ENCODE measurements at places on chromosomes 2 and 18.

DNA sequence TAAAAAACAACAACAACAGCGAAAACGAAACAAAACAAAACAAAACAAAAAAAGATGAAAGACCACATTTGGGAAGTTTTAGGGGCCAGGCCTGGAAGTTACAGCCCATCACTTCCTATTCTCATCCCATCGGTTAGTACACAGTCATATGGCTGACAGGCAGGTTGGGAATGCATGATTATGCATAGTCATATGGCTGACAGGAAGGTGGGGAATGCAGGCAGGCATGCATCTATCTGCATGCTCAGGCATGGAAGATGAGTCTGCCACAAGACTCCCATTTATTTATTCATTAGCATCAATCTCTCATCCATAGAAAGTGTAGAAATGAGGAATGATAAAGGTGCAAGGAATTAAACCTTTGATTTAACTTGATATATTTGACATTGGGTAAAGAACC lies 325.3 kb upstream of the MEX3C start:
- DNase-seq = no peak

- DNase-seq = no peak
These were observed 51.8 kb downstream of the MERTK start for GRCh38 chr2:111950236-111950635.

DNA sequence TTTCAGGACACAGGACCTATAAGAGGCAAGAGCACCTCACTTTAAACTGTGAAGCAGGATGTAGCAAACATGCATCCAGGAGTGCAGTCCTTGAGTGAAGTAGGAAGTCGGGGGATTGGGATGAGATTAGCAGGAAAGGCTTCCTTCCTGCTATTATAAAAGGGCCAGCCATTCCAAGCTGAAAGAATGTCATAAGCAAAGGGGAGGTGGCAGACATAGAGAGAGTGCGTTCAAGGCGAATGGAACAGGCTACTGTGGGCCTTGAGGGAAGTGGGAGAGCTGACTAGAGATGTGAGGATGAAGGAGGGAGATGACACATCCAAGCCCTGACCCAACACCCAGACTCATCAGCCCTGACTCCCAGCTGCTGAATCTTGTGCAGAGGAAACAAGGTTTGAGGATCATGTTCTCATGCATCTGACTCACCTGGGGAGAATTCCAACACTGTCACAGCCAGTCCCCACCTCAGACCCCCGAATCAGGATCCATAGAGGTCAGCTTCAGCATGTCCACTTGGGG lies 63.9 kb downstream of the GYPC start:
- no peak for DNase-seq

DNA sequence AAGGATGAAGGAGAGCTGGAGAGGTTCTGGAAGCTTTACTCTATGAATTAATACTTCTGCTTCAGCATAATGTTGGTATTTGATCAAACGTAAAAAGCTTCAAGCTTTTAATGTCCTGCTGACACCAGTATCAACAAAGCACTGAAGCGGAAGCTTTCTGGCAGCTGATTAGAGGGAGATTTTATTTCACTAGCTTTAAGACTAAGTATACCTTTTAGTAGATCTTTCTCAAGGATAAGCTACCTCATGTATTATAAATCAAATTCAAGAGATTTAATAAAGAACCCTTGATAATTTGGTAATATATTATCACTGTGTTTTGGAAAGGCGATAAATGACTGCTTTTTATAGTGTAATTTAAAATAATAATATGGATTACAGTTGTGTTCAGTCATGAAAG lies 128.0 kb upstream of the CD302 start:
- no peak for DNase-seq

DNA sequence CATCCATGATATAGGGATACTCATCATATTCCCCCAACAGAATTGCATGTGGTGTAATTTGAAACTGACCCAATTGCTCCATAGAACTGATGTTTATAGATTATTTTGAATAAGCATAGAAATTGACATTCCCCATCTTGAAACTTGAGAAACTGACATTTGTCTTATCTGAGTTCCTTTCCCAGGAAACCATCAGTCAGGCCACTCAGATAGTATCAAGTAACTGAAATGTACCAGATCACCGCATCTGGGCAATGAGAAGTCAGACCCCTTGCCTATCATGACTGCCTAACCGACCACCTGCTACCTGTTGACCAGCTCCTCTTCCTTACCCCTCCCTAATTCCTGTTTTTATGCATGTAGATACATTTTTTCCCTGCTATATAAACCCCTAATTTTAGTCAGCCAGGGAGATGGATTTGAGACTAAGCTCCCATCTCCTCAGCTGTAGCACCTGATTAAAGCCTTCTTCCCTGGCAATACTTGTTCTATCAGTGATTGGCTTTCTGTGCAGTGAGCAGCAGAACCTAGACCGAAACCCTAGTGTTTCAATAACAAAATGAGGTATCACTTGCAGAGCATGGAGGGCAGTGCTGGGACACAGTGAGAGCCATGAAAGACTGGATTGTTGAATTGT lies 274.5 kb downstream of the LPIN1 start:
- no peak for DNase-seq

GRCh38 chr2:99576775-99577174 lies 87.0 kb upstream of the REV1 start:
- no peak for DNase-seq

- DNase-seq = no peak
These were observed 64.3 kb downstream of the PRKCE start for GRCh38 chr2:45715601-45716379.

- DNase-seq = no peak
These were observed 40.1 kb upstream of the GALR1 start for GRCh38 chr18:77209587-77209986.

GRCh38 chr2:181037922-181038321 lies 57.5 kb downstream of the UBE2E3 start:
- no peak for DNase-seq

DNA sequence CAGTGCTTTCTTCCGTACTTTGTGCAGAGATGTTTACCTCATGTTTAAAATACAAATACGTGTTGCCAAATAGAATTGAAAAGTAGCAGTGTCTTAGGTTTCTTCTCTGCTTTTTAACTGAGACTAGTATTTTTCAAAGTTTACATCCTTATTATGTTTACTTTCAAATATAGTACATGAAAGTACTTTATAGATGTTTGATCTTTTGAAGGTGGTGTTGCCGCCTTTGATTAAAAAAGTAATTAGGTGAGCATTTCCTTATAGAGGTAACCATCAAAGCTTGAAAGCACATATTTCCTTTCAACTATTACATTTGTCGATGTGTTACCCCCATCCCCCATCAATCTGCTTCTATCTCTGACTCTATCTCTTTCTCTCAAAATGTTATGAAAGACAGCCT lies 87.0 kb downstream of the CERS6 start:
- DNase-seq = no peak

DNA sequence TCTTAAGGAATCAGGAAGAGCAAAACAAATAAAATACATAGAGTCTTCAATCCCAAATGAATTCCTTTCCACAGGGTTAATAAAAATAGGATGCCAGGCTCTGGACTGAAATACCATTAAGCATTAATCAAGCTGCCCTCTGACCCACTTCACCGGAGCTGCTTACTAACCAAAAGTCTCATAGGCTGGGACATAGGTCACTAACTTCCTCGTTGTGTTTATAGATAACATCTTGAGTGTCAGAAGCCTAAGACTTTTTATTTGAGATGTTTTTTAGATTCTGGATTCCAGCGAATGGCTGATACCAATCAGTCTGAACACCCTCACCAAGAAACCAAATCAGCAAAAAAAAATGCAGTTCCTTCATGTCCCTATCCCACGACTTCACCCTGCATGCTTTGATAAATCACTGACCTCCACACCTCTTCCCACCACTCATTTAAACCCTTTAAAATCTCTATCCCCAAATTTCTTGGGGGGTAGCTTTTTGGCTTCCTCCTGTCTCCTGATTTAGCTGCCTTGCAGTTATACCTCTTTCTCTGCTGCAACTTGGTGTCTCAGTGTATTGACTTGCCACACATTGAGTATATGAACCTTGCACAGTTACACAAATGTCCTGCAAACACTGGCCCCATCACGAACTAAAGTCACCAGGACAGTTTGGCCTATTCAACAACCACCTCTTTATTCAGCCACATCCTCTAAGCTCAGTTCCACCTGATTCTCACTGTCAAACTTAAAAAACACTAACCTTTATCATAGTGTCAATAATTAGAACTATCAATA lies 399.3 kb downstream of the METTL4 start:
- no peak for DNase-seq

DNA sequence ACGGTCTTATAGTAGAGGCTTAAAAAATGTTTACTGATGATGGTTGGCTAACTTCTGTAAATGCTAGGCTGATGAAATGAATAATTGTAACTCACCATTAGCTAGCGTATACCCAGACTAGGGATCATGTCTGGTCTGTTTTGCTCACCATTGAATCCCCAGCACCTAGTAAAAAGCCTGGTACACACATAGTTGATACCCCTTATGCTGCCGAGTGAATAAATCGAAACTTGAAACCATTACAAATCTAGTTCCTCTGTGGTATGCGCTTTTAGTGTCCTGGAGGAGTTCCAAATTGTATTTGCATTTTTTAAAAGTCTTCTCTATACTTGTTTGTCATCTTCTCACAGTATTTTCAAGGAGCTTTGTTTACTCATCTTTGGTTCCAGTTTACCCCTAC lies 1.3 kb downstream of the TAF1B start:
- no peak for DNase-seq

GRCh38 chr2:26459991-26460612 lies 17.8 kb downstream of the OTOF start:
- no peak for DNase-seq

DNA sequence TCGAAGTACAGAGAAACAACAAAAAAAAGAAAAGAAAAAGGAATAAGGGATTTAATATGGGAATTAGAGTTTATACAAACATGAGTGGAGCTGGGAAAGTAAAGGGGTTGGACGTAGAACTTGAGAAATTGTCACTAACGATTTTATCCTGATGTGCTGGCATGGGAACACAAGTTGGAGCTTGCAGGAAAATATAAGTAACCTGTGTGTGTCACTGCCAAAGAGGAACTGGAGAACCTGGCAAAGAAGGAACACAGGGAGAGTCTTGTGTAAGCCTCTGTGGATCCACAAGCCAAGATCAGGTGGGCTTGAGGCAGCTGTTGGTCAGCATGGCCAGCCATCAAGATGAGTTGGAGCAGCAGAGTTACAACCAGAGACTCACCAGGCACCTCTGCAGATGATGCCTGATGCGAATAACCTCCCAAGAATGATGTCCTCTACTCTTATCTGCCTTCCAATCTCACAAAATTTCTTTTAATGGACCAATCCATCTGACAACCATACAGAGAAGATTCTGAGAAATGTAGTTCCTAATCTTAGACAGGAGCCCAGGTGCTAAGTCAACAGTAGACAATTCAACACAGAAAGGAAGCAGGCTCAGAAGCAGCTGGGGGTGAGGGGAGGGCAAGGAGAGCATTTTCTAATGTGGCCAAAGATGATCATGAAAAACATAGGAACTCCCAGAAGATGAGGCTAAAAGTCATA lies 77.0 kb upstream of the SPOPL start:
- DNase-seq = no peak

GRCh38 chr18:78856569-78857313 lies 122.9 kb upstream of the SALL3 start:
- no peak for DNase-seq

DNA sequence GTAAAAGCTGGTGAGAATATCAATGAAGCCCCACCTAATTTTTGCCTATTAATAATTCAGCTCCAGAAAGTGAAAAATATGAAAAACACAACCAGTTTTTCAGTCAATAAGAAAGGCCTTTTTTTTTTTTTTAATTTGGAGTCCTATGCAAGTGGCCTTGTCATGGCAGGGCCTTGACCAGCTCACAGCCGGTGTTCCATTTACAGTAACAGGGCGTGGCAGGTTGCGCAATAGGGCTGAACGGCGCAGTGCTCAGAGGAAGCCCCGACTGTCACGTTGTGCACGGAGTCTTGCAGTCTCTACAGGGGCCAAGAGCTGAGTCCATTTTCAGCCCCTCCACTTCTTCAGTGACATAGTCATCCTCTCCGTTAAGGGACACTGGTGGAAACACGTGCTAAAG lies 184.1 kb upstream of the FN1 start:
- no peak for DNase-seq

DNA sequence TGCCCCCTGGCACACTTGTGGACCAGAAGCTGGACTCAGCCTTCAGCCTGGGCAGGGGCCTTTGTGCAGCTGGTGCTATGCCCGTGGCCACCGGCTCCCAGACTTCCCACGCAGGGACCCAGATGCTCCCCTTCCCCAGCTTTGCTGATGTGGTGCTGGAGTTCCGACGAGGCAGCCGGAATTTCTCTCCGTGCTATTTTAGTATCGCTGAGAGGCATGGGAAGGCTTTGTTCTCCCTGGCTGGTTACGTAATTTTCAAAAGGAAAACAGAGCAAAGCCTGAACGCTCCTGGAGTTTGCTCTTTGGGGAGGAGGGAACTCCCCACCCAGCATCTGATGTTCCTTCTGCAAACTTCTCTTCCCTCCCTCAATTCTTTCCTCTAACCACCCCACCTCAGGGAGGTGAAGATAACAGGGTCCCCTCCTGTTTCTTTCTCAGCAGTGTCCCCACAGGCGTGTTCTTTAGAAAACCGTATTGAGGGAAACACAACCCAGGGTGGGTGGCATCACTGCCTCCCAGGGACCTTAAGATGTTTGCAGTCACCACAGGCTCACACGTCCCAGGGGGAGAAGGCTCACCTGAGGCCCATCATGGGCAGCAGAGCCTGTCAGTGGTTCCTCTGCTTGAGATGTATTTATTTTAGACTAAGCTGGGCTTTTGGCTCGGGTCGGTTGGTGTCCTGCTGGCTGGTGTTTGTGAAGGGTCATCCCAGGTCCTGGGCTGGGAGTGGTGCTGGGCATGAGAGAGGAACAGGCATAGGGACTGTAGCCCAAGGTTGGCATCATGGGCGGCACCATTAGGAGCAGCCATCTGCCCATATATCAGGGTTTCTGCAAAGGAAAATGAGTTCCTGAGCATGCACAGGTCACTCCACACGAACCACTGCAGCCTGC lies 95.0 kb downstream of the MAPK4 start:
- DNase-seq = no peak

- no peak for DNase-seq
These were observed 132.5 kb downstream of the FAM161A start for GRCh38 chr2:61721382-61721781.

GRCh38 chr2:224369028-224369632 lies 32.8 kb downstream of the FAM124B start:
- DNase-seq = no peak

DNA sequence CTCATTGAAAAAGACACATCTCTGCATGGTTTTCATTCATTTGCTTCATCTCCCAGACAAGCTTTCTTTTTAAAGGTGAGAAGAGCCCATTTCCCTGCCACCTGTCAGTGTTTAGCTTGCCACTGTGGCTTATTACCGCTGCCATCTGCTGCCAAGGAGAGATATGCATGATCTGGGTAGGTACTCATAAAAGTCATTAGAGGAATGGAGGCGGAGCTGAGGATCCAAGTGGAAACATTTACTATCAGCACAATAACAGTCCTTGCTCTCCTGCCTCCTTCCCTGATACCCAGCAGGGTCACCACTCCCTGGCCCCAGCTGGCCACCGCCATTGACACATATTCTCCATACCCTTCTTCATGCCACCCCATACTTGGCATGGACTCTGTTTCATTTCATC lies 390.4 kb downstream of the TSN start:
- DNase-seq = no peak

- DNase-seq = peak; percentile 35
These were observed 1.9 kb downstream of the DNMT3A start for GRCh38 chr2:25339791-25340180.
